ENCODE measurements at places on chromosomes 5 and 9.

DNA sequence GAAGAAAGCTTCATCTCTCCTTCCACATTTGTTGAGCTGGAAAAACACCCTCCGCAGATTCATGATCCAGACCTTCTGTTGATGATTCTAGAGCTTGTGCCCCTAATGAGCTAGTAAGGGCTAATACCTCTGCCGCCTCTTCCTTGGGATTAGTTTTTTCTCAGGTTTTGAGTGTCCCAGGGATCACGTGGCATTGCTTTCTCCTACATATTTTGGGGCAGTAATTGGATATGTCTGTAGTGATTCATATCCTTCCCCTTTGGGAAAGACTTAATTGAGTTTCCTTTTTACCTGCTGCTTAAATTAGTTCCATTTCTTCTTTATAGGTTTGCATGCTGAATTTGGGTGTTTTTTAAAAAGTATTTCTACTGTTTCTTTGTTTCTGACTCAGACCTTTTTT lies 143.9 kb downstream of the GOLPH3 start:
- no peak for DNase-seq

GRCh38 chr5:162484986-162485385 lies 417.4 kb downstream of the GABRG2 start:
- no peak for DNase-seq

GRCh38 chr9:135706288-135706687 lies 4.3 kb downstream of the KCNT1 start:
- DNase-seq, result no peak

GRCh38 chr5:141409598-141410306 lies 1.9 kb downstream of the PCDHGB6 start:
- DNase-seq, result no peak

DNA sequence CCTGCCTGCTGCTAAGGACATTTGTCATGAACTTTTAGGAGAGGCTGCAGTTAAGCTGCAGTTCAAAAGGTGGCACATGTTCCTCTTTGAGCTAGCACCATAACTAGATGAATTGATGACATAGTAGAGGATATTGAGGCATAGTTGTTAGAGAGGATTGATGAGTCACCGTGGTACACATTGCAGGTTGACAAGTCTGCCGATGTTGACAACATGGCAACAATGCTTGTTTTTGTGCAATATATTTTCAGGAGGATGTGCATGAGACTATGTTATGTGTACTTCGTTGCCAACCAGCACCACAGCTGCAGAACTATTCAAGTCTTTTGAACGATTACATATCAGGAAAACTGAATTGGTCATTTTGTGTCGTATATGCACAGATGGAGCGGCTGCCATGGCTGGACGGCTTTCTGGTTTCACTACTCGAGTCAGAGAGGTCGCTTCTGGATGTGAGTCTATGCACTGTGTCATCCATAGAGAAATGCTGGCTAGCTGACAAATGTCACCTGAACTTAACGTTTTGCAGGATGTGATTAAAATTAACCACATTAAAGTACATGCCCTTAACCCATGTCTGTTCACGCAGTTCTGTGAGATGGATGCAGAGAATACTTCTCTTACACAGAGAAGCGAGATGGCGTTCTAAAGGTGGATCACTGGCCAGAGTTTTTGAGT lies 24.2 kb downstream of the ANP32B start:
- no peak for DNase-seq

- DNase-seq, result no peak
Measured at GRCh38 chr5:4553130-4553529, 587.0 kb upstream of the ADAMTS16 start.

DNA sequence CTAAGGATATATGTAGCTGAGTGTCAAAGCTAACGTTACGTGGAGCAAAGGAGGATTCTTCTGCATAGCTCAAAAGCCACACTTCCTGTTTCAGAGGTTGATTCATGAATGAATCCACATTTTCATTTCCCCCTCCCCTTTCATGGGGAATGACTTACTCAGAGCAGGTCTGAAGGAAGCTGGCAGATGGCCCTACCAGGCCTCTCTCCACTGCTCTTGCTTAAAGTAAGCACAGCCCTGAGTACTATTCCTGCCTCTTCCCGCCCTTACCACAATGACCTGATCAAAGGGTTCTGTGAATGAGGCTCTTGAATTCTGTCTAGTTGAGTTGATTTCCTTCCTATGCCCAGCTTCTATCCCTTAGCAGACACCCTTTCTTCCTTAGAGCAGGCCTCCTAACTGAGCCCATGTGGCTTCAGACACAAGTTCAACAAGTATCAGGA lies 6.3 kb downstream of the IGIP start:
- no peak for DNase-seq

DNA sequence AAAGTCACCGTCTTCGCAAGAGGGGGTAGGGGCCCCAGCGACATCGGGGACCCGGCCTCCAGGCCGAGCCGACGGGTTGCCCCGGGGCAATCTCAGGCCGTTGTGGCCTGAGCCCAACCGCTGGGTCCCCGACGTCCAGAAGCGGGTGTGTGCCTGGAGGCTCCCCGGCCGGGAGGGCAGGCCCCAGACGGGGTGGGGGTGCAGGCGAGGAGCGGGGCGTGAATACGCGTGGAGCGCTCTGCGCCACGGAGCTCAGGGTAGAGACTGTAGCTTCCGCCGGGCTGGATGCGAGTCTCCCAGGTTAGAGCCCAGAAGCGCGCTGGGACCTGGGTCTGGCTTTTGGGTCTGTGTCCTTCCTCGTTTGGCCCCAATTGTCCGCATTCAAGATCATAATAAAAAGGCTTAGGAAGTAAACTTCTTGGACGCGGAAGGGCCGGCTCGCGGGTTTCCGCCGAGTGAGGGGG lies 3.5 kb downstream of the BARX1 start:
- no peak for DNase-seq

- no peak for DNase-seq
Measured at GRCh38 chr5:33257807-33258429, 182.8 kb upstream of the TARS1 start.

GRCh38 chr9:130845901-130846481 lies 10.9 kb downstream of the ABL1 start:
- DNase-seq, result no peak

Measured in stimulated activated CD4-positive, alpha-beta T cell treated with anti-CD3 and anti-CD28 coated beads, Interleukin-2, amount 100 ng/mL, for 4 hours (primary cell).